ENCODE measurements at places on chromosomes 1 and 21.

GRCh38 chr1:229131243-229132105 is 139.4 kb upstream of the RAB4A start:
- DNase-seq: no peak

DNA sequence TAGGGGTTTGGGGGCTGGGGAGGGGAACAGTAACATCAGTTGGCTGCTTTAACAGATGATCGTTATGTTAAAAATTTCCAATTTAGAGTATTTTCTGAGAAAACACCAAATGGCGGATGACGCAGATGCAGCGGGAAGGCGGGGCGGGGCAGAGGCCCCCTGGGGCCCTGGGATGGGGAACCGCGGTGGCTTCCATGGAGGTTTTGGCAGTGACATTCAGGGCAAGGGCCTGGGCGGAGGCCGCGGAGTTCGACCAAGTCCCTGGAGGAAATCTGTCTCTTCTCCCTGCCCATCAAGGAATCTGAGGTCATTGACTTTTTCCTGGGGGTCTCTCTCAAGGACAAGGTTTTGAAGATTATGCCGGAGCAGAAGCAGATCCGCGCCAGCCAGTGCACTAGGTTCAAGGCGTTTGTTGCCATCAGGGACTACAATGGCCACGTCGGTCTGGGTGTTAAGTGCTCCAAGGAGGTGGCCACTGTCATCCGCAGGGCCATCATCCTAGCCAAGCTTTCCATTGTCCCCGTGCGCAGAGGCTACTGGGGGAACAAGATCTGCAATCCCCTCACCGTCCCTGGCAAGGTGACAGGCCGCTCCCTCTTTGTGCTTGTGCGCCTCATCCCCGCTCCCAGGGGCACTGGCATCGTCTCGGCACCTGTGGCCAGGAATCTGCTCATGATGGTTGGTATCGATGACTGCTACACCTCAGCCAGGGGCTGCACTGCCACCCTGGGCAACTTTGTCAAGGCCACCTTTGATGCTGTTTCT is 310.2 kb downstream of the PTPRC start:
- DNase-seq: no peak

DNA sequence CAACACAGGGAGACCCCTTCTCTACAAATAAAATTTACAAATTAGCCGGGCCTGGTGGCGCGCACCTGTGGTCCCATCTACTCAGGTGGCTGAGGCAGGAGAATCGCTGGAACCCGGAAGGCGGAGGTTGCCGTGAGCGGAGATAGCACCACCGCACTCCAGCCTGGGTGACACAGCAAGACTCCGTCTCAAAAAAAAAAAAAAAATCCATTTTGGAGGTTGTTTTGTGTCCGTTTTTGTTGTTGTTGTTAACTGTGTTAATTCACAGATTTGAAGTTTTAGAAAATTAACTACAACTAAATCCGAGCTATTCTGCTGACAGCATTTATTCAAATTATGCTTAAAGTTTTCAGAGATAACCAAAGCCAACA is 618 bp downstream of the CLCC1 start:
- DNase-seq: no peak

DNA sequence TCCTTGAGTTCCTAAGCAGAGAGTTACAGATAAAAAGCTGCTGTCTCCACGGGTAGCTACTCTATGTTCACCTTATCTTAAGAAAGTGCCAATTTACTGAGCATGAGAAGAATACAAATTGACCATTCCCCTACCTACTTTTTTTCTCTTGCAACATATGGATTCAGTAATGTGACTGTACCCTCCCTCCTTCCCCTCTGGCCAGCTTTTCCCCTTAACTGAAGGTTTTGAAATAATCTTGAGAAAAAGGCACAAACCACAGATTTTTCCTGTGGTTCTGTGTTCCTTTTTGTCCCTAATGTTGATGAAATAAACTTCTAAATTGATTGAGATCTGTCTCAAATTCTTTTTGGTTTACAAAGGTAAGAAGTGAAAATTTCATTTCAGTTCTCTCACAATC is 2.6 kb upstream of the CD2 start:
- no peak for DNase-seq

DNA sequence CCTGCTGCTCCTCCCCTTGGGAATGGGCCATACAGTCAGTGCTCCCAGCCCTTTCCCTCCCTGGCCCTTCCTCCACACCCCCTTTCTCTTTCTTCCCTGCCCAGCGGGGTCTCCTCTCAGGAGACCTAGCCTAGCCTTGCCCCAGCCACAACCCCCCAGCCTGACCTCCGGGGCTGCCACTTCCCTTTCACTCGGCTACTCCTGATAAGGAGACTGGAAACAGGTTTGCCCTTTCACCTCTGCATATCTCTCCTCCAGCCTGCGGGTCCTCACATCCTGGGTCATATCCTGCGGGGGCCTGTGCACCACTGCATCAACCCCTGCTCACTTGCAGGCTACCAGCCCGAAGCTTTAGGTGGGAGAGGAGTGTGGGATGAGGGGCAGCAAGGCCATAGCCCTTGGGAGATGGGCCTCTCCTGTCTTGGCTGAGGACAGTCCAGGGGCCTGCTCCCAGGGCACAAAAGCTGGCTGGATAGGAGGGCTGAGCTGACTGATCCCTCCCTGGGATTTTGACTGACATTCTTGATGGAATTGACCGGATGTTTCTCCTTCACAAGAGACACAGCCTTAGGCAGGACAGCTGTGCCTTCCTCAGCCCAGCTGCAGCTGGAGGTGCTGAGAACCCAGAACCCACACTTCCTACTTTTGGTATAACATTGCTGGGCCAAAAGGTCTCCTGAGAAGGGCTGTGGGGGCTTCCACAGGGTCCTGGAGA is 19.2 kb upstream of the ALX3 start:
- DNase-seq: no peak

- DNase-seq: no peak
Observed at GRCh38 chr1:246141306-246141705, 365.8 kb downstream of the SMYD3 start.

DNA sequence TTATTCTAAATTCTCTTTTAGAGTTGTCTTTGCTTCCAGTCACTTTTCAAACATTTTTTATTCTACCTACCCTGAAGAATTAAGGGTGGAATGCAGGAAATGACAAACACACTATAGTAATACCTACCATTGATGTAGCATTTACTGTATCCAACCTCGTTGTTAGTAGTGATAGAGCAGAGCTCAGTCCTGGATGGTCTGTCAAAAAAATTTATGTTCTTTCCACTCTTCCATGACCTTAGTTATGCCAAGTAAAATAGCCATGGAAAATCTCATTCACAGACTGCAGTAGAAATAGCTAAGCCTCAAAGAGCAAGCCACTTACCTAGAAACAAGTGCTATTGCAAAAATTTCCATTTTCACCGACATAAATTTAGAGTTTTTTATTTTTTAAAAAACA is 74.6 kb downstream of the CRB1 start:
- DNase-seq: no peak

DNA sequence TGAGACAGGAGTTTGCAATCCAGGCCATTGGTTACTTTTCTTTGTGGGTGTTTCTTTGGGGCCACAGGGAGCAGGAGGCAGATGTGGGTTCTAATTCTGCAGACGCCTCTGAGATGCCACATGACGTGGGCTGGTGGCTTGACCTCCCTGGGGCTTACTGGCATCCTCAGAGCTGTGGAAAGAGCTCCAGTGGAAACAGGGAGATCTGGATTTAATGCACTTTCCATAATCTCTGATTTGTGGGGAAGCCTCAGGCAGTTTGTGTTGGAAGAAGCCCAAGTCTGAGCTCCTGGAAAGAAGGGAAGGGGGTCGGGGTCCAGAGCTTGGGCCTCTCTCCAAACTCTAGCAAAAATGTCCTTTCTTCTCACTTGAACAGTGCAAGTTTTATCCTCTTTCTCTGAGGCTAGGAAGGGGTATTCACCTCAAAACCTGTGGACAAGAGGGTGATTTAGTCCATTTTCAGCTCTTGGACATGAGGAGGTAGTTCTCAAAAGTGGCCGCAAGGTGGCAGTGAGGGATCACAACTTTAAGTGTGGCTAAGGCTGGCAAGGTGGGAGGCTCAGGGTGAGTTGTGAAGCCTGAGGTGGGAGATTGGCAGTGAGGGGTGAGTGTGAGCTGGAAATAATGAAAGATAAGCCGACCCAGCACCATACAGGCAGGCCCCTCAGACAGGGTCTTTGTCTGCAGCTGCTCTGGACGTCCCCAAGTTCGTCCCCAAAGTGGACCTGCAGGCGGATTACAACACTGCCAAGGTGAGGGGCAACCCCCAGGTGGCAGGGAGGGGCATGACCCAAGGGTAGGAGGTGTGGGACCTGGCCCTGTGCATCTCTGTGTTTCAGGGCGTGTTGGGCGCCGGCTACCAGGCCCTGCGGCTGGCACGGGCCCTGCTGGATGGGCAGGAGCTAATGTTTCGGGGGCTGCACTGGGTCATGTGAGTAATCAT is 9.2 kb downstream of the IKBKE start:
- DNase-seq: no peak

Measured in smooth muscle cell of the brain vasculature (primary cell).